ENCODE measurements at places on chromosomes 7 and 10. TPM values are rescaled to one million over a fixed set of nuclear protein-coding genes. Genes with fewer than 3 reads are reported as not detected.

BICC1 gene
- not detected for total RNA-seq

GIMAP6 gene
- 45.8 TPM for total RNA-seq

TEX47 gene
- total RNA-seq: not detected

COX19 gene
- 18.9 TPM for total RNA-seq

CPED1 gene
- 0.09 TPM for total RNA-seq

Data from CD8-positive, alpha-beta memory T cell (primary cell).